Testis (tissue), 5 donors: ENCODE measurements at places on chromosomes 7 and 10.

GRCh38 chr10:77236029-77236428, 401.6 kb downstream of the KCNMA1 start:
- DNase-seq = no peak

DNA sequence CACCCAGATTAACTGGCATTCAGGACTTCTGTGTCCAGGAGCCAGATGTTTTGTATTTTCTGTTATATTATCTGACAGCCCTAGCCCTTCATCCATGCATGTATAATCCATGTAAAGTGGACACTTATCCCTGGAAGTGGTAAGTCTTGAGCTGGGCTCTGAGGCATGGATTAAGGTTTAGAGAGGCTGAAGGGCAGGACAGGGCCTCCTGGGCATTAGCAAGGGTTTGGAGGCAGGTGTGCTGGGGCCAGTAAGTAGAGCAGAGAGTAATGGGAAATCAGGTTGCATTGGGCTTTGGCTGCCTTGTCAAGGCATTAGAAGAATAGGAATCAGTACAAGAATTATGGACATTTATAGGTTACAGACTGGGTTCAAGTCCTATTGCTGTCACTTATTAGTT, 138.0 kb downstream of the DYNC1I1 start:
- DNase-seq = no peak

- DNase-seq = no peak
These were observed 547.5 kb upstream of the FOXK1 start for GRCh38 chr7:4134631-4135030.

DNA sequence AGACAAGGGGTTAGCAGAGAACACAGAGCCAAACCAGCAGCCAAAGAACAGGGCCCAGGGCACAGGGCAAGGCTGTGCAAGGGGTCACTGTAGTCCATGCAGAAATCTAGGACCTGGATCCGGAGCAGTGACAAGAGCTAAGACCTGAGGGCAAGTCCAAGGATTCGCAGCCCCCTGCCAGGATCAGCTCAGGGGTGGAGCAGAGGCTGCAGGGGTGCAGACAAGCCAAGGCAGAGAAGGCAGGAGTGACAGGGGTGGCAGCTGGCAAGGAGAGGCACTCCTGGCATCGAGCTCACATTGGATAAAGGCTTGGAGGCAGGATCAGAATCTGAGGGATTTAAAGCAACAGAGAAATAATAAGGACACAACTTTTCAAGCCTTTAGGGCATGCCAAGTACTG, 80.7 kb upstream of the NANOS1 start:
- no peak for DNase-seq

DNA sequence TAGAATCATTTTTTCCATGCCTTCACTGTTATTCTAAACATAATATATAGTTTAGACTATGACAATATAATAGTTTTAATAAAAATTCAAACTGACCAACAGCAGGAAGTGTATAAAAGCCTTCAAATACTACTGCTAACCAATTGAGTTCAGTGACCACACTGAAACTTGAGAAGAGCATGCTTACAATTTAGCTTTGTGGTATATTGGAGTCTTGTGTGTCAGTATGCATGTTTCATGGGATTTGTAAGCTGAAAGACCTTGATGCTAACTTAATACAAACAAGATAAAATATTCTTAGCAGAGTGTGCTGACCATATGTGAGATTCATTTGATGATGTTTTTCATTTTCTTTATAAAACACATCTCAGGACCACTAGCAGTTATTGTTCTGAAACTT, 395.5 kb downstream of the SUGCT start:
- no peak for DNase-seq

DNA sequence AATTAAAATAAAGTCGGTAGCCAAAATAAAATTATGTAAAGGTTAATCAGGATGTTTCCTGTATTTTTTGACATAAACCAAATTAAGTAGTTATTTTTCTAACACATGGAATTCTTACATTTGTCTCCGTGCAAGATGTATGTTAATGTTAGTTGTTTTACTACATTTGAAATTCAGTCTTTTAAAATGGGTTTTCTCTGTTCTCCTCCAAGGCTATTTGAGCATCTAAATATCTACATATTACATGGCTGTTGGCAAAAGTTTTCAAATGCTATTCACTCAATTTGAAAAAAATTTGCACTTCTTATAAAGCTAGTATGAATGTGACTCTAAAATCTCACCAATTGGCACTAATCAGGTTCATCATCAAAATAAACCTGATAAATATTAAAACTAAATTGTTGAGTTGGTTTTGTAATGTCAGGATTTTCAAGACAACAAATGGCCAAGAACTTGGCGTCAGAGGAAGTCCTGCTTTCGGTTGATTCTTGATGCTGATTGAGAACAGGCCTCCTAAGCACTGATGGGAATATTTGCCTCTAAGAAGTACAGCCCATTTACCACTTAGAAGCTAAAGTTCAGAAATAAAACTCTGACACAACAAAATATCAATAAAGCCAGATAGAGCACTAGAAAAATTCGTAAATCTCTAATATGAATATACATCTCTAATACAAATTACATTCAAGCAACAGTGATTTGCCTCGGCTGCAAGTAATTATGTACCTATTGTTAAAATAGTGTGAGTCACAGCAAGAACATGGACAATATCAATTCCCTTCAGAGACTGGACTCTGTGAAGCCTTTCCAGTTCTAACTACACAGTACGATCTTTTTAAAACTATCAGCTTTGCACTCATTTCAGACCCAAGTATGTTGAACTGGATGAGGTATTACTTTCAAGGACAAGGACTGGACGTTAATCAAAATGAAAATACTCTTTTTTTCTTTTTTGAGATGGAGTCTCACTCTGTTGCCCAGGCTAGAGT, 733.1 kb upstream of the C7orf33 start:
- no peak for DNase-seq

- no peak for DNase-seq
These were observed 136.6 kb upstream of the CCDC6 start for GRCh38 chr10:60042914-60043313.
